Fibroblast of skin of abdomen (primary cell): ENCODE measurements at places on chromosomes 3 and 15.
A peak's percentile ranks its signal among the peaks of the same experiment; 100 is the strongest.

GRCh38 chr15:67608638-67608959 lies 66.1 kb downstream of the MAP2K5 start:
- no peak for DNase-seq

- peak; percentile 70 for DNase-seq
These were observed 60.0 kb downstream of the DNASE1L3 start for GRCh38 chr3:58150810-58151199.

- peak; percentile 92 for DNase-seq
These were observed 16.8 kb downstream of the ATG7 start for GRCh38 chr3:11288786-11289637.

DNA sequence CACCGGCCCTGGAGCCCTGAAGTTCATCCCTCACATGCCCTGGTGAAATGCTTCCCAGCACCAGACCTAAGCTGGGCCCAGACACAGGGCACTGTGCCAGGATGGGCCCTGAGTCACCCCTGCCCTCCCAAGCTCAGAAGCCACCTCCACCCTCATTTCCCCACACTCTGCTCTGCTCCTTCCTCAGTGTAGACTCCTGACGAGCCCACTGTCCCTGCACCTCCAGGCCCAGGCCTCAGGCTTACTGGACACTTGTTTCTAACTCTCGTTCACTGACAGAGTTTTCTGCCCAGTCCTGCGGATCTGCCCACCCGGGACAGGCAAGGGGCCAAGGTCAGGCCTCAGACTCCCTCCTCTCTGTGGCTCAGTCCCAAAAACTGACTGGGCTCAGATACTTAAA lies 112.6 kb upstream of the RNF7 start:
- no peak for DNase-seq

DNA sequence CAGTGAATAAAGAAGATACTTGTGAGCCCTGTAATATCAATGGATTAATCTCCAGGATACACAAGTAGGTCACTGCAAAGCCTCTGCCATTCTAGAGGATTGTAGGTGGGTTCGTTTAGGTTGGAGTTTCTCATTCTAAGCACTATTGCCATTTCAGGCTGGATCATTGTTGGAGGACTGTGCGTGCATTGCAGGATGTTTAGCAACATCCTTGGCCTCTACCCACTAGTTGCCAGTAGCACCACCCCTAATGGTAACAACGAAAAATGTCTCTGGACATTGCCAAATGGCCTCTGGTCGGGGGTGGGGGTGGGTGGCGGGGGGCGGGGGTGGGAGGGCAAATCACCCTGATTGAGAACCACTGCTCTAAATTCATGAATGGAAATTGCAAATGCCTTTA lies 4.9 kb upstream of the IFT57 start:
- DNase-seq = no peak

- no peak for DNase-seq
These were observed 81.8 kb upstream of the NANOGP8 start for GRCh38 chr15:35166730-35167359.

DNA sequence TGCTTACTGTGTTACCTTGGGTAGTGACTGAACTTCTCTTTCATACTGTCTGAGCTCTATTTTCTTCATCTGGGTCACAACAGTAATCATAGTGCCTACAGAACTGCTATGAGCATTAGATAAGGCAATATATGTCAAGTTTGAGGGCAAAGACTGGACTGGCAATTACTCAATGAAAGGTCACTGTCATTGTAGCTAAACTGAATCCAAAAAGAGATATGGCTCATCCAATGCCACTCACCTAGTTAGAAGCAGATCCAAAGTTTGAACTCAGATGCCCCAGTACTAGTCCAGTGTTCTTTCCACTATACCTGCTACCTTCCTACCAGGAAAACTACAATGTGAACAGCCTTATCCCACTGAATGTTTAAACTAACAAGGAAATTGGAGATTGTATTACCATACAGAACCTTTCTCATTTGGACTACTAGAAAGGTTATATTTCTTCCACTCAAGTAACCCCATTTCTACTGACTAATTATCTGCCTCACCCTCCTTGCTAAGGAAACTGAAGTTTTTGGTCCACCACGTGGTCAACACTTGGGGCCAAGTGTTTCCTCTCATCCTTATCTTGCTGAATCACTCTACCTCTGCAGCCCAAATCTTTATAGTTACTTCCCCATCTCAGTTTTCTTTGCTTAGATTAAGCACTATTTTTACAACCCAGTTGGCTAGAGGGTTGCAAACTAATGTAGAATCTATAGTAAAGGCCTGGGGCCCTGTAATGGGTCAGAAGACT lies 202.3 kb upstream of the LPP start:
- no peak for DNase-seq

DNA sequence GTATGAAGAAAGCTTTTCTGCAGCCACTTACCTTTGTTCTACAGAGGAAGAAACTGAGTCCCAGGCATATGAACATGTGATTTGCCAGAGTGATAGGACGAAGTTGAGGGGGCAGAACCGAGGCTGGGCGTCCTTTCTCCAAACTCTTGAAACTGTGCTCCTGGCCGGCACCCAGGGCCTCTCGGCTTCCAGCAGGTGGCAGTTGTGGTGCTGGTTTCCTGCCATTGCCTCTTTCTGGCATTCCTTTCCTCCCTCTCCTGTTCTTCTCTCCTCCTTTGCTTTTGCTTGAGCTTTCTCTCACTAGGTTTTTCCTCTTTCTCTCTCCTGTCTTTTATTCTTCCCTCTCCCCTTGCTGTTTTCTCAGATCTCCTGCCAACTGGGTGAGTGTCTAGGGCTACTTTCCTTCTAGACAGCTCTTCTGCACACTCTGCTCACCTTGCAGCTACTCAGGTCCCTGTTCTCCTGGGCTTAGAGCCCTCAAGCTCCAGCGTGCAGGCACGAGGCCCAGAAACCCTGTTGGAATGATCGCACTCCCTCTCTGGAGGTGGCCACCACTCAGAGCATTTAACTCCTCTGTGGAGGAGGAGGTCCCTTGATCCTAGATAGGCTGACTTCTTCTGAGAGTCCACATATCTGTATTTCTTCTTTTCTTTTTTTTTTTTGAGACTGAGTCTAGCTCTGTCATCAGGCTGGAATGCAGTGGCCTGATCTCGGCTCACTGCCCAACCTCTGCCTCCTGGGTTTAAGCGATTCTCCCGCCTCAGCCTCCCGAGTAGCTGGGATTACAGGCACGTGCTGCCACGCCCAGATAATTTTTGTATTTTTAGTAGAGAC lies 26.2 kb downstream of the TRAK1 start:
- peak; percentile 88 for DNase-seq

- DNase-seq = peak; percentile 99
These were observed 49.7 kb downstream of the PDHB start for GRCh38 chr3:58383904-58384303.

DNA sequence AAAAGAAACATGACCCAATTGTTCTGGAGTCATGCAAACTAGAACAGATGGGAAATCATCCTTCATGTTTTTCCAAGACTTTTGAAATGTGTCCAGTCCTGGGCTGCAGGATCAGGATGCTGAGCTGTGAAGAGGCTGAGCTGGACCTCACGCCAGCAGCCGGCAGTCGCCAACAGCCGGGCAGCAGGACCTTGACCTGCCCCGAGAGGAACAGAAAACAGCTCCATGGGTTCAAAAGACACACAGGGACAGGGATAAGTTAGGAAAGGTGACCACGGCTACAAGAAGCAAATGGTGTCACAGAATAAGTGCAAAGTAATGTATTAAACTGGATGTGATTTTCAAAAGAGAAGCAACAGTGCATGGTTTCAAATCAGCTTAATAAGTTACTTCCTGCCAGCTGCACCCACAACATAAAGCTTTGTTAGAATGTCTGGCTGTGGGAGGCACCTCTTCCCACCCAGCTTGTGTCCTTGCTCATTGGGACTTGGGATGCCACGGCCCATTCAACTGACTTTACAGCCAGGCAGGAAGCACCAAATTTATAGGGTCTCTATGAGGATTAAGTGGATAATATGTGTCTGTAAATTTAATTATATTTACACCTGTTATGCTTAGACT lies 266.4 kb downstream of the GABRG3 start:
- DNase-seq = no peak

DNA sequence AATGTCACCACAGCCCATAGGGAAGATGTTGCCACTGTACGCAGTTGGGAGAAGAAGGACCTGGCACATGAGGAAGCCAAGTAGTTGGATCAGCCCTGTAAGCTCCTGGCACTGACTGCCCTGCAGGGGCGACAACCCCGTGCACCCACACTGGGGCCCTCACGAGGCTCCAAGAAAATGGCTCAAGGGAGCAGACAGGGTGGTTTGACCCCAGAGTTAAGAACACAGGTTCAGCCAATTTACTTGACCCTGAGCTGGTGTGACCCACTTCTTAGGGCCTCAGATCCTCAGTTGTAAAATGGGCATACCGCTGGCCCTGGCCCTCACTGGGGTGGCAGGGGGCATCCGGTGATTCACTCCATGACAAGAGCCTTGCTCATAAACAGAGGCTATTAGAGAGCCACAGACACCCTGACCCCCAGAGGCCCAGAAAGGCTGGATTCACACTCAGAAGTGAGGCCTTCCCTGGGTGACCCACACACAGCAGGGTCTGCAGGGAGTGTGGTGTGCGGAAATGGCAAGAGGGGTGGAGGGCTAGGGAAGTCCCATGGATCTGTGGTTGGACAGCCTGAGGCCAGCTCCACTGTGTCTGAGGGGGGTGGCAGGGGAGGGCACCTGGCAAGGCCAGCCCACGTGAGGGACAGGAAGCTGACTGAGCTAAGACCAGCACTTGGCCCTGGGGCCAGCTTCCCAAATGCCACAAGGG lies 1.7 kb upstream of the HHATL start:
- no peak for DNase-seq

DNA sequence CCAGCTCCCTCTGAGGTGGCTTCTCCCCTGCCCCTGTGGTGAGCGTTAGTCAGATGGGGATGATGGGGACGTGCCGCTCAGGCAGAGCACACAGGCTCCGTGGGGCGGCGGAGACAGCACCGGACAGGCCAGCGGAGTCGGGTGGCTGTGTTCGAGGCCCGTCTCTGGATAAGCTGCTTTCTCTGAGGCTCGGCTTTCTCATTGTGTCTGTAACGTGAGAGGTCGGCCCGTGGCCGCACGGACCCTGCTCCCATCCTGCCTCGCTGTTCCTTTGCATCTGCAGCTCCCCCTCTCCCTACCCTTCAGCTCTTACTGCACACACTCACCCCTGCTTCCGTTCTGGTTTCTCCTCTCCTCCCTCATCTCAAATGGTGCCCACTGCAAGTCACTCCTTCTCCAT lies 62.5 kb downstream of the FAM43A start:
- DNase-seq = no peak

DNA sequence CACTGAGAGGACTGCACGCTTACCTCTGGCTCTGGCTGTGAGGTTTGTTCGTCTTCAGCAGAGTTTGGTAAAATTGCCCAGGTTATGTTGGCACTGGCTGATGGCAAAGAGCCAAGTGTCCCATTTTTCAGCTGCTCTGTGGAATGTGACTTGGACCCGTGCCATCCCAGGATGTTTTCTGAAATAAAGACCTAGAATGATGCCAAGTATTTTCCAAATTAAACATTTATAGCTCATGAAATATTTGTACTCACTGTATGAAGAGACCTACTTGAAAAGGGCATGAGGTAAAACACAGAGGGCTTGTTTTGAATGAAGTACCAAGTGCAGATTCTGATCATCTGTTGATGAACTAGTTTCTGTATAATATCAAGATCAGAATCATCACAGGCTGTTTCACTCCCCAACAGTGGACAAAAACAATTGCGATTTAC lies 200.5 kb downstream of the STT3B start:
- no peak for DNase-seq

DNA sequence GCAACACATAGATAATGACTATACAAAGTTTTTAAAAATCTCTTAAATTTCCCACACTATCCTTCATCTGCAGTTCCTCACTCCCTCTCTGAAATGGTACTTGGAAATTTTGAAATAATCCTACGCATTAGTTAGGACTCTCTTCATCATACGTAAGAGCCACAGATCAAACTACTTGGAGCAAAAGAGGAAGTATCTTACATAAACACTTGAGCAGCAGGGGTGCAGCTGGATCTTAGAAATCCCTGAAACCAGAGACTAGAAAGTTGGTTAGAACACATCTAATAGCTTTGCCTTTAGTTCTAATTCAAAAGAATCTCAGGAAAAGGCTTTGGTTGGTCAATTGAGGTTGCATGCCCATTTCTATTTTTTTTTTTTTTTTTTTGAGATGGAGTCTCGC lies 38.8 kb upstream of the ZNF445 start:
- DNase-seq = no peak

- no peak for DNase-seq
These were observed 20.6 kb downstream of the CD80 start for GRCh38 chr3:119538772-119539171.

DNA sequence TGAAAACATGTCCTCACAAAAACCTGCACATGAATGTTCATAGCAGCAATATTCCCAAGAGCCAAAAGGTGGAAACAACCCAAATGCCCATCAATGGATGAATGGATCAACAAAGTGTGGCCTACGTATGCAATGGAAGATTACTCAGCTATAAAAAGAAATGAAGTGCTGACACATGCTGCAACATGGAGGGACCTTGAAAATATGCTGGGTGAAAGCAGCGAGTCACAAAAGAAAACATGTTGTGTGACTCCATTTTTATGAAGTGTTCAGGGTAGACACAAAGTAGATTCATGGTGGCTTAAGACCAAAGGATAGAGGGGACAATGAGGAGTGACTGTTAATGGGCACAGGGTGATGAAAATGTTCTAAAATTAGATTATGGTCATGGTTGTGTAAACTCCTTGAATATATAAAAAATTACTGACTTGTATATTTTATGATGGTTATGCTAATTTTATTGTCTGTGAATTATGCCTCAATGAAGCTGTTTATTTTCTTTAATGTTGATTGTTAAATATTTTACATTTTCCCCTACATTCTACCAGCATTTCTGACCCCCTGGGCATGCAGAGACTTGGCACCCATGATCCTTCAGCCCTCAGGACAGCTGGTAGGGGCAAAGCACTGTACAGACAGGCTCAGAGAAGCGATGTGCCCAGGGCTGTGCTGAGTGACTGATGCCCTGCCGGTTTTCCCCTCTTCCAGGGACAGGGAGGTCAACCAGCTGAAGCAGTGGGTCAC lies 37.8 kb downstream of the CFAP100 start:
- DNase-seq = peak; percentile 18

- DNase-seq = peak; percentile 9
These were observed 290.0 kb downstream of the ADAMTSL3 start for GRCh38 chr15:83943849-83944404.

DNA sequence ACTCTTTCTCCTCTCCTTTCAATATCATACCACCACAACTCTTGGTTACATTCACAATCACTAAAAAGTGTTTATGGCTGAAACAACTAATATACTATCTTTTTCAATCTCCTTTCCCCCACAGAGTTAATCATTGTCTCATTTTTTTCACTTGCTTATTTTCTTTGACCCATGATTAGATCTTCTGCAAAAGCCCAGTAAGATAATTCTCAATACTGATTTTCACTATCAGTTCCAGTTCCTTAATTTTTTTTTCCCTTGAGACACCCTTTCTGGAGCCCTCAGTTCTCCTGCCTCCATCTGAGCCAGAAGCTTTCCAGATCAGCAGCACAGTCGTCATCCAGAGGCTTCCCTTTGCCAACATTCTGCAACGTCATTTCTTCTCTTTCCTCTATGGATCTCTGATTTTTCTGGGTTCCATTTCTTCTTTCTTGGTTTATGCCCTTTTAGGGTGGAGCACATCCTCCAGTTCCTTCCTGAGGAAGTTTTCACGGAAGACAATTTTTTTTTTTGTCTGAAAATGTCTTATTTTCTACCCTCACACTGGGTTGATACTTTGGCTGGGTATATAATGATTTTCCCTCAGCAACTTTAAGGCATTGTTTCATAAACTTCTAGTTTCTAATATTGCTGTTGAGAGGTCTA lies 88.7 kb upstream of the C15orf39 start:
- no peak for DNase-seq

- DNase-seq = peak; percentile 92
These were observed 37.1 kb downstream of the CPA3 start for GRCh38 chr3:148901987-148902791.

GRCh38 chr15:49877873-49878521 lies 241.0 kb downstream of the ATP8B4 start:
- peak; percentile 51 for DNase-seq
